ENCODE measurements at places on chromosomes 2 and 18.

DNA sequence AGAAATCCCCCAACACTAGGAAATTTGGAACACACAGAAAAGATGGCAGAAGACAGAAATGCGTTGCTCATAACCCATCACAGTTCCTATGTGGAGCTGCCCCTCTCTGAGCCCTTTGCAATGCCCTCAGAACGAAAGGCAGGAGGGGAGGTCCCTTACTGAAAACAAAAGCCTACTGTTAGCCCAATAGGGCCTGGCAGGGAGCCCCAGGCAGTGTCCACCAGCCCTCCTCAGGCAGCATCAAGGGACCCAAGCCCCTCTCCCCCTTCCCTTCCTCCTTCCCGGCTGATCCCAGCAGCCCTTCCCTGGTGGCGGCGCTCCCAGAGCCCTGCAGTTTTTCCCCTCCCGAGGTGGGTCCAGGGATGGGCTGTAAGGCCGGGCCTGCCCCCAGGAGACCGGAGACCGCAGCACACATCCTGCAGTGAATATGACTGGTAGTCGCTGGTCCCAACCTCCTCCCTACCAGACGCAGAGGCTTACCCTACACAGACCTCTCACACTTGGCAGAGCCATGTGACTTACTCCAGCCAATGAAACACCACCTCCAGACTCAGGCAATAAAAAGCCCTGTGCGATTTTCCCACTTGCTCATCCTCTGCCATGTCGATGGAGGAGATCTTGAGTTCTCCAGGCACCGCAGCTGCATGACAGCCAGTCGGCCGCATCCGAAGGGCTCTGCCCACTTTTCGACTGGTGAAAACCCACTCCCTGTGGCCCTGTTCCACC, 19.4 kb upstream of the DUSP2 start:
- DNase-seq: no peak

DNA sequence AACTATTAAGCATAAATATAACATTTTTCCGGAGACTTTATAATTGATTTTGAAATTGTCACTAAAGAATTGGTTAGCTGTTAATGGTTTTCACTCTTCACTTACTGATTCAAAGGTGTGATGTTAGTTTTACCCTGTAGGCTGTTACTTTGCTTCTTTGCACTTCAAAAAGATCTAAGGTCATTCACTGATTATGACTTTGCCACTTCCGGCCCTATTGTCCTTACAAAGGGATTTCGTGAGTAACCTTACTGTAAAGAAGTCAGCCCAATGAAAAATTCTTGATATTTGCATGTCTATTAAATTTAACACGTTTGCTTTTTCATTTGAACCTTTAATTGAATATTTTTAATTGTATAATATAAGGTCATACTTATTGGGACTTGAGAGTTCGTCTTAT, 61.4 kb downstream of the GREB1L start:
- DNase-seq: no peak

DNA sequence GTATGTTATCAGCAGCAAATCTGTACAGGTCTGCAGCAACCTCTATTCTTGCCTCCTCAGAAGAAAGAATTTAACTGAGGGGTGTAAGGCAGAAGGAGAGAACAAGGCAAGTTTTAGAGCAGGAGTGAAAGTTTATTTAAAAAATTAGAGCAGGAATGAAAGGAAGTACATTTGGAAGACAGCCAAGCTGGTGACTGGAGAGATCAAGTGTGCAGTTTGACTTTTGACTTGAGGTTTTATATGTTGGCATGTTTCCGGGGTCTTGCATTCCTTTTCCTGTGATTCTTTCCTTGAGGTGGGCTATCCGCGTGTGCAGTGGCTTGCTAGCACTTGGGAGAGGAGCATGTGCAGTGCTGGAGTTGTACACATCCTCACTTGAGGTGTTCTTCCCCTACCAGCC, 16.5 kb upstream of the CERS6 start:
- DNase-seq: no peak

DNA sequence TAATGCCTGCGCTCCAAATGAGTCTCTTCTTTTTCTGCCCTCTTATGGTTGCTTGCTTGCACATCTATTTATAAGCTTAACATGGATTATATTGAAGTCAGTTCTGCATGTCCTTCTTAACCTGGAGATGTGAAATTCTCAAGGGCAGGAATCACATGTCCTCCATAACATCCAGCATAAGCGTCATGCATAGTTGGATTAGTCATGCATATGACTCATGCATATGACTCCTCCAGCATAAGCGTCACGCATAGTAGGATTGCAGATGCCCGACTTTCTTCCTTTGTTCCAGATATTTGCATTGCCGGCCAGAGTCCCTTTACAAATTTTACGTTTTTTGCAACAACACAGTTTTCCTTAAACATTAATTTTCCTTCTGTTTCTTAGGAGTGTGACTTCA, 308.6 kb downstream of the TGIF1 start:
- no peak for DNase-seq

- no peak for DNase-seq
Measured at GRCh38 chr18:54528942-54529376, 62.1 kb upstream of the DYNAP start.

- no peak for DNase-seq
Measured at GRCh38 chr2:122072666-122073065, 317.2 kb downstream of the TSN start.

- DNase-seq: no peak
Measured at GRCh38 chr2:213187833-213188532, 36.6 kb upstream of the IKZF2 start.

- no peak for DNase-seq
Measured at GRCh38 chr2:19670303-19670702, 231.5 kb downstream of the TTC32 start.

DNA sequence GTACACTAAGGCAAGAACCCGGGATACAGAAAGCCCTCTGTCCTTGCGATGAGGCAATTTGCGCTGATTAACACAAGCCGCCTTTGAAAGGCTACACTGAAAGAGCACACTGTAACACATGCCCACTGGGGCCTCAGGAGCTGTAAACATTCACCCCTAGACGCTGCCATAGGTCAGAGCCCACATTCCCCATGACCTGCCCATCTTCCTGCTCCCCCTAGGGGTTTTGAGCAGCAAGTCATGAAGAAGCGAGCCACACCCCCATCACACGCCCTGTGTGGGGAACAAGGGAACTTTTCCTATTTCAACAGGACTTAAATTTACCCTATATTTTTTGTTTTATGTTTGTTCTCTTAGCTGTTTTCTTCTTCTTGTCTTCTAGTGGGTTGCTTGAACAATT, 47.8 kb upstream of the SLC4A10 start:
- no peak for DNase-seq

- no peak for DNase-seq
Measured at GRCh38 chr2:60945341-60945740, 64.0 kb downstream of the REL start.

GRCh38 chr18:45999536-45999935, 32.4 kb upstream of the EPG5 start:
- no peak for DNase-seq

DNA sequence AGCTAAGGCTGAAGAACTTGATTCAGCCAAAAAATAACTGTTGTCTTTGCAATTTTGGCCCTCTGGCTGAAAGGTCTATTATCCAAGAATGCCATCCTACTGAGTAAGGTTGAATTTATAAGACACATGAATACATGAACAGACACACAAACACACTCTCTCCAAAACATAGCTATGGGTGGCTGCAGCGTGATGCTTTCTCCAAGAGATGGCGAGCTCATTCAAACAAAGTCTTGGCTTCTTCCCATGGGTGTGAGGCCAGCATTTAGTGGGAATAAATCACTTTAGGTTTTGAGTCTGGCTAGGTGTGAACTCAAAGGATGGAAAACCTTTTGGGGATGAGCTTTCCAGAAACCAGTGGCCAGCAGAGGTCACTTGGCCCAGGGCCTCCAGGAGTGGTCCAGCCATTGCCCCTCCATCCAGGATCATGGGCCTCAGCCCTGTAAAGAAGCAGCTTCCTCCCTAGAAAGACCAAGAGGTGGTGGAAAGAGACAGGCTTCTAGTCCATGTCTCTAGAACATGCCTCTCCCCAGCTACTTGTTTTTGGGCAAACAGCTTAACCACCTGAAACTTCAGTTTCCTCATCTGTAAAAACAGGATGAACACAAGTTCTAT, 11.0 kb upstream of the OSR1 start:
- DNase-seq: no peak

- DNase-seq: no peak
Measured at GRCh38 chr2:32852856-32853255, 93.9 kb upstream of the LTBP1 start.

- no peak for DNase-seq
Measured at GRCh38 chr2:26469092-26469710, 8.7 kb downstream of the OTOF start.

DNA sequence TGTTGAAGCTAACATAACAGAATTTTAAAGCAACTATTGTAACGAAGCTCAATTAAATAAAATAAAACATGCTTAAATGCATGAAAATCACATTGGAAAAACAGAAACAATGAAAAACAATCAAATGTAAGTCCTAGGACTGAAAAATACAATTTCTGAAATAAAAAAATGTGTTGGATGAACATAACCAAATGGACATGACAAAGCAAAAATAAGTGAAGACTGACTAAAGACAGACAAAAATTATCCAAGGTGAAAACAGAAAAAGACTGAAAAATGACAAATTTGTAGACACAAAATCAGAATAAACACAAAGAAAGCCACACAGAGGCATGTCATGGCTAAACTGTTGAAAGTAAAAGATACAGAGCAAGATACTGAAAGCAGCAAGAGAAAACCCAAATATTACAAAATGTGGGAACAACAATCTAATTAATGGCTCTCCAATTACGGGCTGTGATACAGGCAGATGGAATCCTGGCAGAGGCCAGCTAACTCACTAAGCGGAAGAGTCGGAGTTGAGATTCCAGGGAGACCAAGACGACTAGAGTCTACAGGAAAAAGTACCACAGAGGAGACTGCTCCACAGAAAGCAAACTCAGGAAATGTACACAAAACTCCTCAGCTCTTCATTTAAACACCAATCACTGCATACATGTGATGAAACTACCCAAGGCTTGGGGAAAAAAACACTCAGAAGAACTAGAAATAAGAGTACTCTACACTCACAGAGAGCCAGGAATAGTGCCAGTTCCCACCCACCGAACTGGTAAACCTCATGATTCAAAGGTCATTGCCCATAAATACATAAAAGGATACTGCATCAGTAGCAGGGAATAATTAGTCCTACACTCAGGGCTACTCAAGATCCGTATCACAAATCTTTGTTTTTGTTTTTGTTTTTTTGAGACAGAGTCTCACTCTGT, 83.6 kb downstream of the ATAD2B start:
- no peak for DNase-seq

DNA sequence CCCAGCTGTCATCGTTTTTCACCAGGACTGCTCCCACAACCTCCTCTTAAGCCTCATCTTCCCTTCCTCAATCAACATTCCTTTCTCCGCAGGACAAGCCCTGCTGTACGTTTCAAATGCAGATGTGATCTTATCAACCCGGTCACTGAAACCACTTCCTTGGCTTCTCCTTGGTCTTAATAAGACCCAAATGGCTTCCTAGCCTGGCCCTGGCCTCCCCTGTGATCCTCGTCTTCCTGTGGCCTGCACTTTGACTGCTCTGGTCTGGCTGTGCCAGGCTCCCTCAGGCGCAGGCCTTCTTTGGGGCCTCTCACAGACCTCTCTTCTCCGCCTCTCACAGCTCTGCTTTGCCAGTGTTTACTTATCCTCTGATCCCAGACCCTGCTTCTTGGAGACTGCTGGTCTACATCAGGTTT, 4.7 kb upstream of the ADNP2 start:
- no peak for DNase-seq

DNA sequence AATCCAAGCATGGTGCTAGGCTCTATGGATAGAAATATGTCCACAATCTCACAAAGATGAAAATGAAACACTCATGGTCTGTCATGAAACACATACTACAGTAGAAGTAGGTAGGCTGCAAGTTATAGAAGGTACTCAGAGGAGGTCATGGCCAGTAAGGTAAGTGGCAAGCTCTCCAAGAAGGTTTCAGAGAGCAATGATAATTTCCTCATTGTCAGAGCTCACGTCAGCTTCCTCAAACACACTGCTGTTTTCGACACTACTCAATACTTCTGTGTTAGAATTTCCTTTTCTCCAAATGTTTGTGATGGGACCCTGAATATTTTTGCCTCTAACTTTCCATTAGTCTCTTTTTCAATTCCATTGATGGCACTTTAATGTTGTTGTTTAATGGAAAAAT, 25.5 kb downstream of the CCDC141 start:
- DNase-seq: no peak

DNA sequence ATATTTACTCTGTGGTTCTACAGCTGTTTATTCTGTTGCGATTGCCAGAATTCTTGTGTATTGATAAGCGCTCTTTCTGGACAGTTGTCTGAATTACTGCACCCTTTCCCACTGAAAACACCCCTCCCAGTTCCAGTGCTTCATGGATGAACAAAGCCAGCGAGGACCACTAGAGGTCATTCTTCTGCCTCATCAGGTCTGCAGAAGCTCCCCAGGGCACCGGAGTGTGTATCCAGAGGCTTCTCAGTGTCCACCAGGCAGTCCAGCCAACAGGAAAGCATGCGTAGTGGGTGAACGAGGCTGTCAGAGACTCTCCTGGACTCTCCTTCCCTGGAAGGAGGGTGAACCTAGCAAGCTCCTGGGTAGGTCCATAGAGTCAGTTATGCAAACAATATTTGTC, 40.6 kb upstream of the INHBB start:
- DNase-seq: peak; percentile 47

DNA sequence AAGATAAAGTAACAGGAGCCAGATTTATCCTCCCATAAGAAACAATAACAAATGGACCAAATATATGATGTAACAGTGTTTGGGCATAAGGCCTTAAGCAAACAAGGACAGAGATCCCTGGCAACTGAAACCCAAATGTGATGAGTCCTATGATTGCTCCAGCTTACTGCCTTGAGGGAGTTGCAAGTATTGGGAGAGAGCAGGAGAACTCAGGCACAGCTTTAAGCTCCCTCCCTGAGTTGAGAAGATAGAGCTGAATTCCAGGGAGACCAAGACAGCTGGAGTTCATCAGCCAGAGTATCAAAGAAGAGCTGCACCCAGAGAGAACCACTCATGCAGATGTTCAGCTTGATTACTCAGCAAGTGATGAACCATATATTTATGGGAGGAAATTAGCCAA, 814.5 kb upstream of the RAB6C start:
- no peak for DNase-seq

DNA sequence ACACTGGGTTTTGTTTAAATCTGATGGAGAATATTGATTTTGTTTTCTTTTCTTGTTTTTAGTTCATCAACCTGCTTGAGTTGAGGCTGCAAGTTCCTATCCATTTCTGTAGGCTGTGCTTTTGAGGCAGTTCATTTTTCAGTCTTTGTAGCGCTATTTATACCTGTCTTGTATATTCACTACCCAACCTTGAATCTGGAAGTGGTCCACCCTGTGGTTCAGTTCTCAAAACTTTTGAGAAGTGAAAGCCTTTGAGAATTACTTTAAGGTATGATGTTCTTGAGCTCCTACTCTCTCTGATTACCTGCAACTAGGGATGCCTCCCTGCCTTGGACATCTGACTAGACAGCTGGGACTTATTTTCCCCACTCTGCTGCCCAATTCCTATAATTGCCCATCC, 53.5 kb upstream of the KCNE4 start:
- DNase-seq: no peak

- DNase-seq: no peak
Measured at GRCh38 chr2:237060534-237061312, 25.0 kb upstream of the COPS8 start.

Measured in left lobe of liver (tissue), 2 donors.